ENCODE measurements at places on chromosomes 3 and 15. TPM values are rescaled to one million over a fixed set of nuclear protein-coding genes. Genes with fewer than 3 reads are reported as not detected.

Gene PDZRN3
- 26.0 TPM for total RNA-seq

Gene POLR2H
- total RNA-seq = 54.1 TPM

Gene CLDN16
- 0.30 TPM for total RNA-seq

Gene SLC30A4
- 17.2 TPM for total RNA-seq

Gene DLL4
- 0.07 TPM for total RNA-seq

Gene IL16
- 0.20 TPM for total RNA-seq

Gene ARGFX
- total RNA-seq = not detected

Gene PRR23A
- not detected for total RNA-seq

Gene GOLGA6L4
- 1.1 TPM for total RNA-seq

Gene KY
- 3.5 TPM for total RNA-seq

Gene CCR9
- total RNA-seq = not detected

Gene PLA2G4D
- not detected for total RNA-seq

Gene GRAMD1C
- total RNA-seq = 4.2 TPM

Gene FEZF2
- not detected for total RNA-seq

Gene NOX5
- total RNA-seq = 0.39 TPM

Gene THAP10
- 1.7 TPM for total RNA-seq

Gene GPR149
- total RNA-seq = not detected

Gene CPN2
- not detected for total RNA-seq

Gene ABI3BP
- 148 TPM for total RNA-seq

Gene CHRM5
- total RNA-seq = not detected

Gene SLC22A14
- total RNA-seq = 0.66 TPM

Gene LXN
- 52.5 TPM for total RNA-seq

Gene SNAPC5
- 23.8 TPM for total RNA-seq

Measured in smooth muscle cell of the pulmonary artery (primary cell).